AG04449 (cell line): ENCODE measurements at places on chromosomes 7 and 10.

DNA sequence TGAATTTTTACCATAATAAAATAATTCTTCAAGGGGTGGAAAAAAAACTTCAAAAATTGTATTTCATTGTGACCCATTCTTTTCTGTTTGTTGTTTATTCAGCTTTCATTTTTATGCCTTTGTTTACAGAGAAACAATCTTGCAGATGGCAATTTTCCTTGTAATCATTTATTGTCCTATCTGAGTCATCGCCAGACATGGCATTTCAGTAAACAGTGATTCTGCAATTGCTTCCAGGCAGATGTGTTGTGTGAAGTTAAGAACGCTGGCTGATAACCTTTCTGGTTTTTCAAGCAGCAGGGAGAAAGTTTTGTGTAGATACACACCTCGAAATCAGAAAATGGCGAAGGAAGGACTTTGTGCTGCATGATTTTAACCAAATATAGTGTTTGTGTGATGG, 80.7 kb upstream of the RPA3 start:
- DNase-seq: no peak

GRCh38 chr10:96395931-96396877, 37.4 kb upstream of the OPALIN start:
- no peak for DNase-seq

DNA sequence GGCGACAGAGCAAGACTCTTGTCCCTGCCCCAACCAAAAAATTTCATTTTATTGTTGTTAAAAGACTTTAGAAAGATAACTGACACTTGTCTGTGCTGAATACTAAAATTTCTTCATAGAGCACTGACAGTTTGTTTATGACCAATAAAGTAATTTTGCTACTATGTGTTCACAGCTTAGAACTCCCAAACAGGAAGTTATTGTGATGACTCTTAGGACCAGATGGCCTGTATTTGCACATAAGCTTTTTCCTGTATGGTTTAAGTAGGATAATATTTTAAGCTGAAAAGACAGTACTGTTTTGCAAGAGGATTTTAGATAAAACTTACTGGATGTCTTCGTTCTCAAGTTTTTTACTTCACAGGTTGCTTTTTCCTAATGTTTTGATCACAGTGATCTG, 80.7 kb downstream of the MMRN2 start:
- peak; percentile 14 for DNase-seq

- DNase-seq: no peak
These were observed 232.8 kb downstream of the KCNMA1 start for GRCh38 chr10:77404810-77405209.

DNA sequence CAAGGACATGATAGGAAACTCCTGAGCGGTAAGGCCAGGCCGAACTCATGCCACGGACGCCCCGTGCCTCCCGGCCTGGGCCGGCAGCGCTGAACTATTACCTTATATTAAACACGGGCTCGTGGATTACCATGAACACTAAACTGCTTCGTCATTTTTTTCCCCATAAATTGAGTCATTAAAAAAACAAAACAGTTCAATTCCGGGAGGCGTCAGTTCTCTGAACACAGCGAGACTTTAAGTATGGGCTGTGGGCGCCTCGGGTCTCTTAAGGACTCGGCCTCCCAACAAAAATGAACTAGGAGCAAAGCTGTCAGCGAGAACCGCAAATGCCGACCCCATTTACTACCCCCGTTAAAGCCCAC, 519 bp downstream of the PITRM1 start:
- no peak for DNase-seq

DNA sequence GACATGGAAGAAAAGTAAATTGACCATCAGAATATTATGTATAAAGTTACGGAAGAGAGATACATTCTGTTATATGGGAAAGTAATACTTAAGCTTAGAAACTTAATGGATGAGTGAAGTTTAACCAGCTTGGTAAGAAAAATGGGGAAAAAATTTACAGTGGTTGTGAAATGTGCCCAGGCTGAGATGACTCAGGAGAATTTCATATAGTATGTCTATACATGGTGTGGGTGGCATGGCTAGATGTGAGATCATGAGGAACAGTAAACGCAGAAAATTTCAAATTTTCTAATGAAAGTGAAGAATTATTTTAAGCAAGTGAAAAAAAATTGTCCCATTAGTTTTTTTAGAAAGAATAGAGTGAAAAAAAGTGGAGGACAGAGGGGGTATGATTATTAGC, 552.5 kb upstream of the SORCS1 start:
- no peak for DNase-seq

- no peak for DNase-seq
These were observed 204.6 kb upstream of the POM121L12 start for GRCh38 chr7:52830801-52831200.

- DNase-seq: no peak
These were observed 48.8 kb upstream of the ZNF680 start for GRCh38 chr7:64611717-64612116.
